ENCODE measurements at places on chromosomes 4 and X.

DNA sequence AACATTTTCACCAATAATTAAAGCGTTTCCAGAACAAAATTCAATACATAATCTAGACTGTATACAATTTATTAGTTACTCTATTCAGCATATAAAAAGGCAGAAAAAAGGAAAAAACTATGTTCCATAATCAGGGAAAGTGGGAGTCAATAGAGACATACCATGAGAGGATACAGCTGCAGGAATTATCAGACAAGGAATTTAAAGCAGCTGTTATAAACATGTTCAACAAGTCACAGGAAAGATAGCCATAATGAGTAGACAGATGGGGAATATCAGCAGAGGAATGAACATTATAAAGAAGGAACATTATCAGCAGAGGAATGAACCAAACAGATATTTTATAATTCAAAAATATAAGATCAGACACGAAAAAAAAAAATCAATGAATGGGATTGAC, 500.6 kb upstream of the RPS6KA3 start:
- no peak for DNase-seq

GRCh38 chr4:69753686-69754085, 6.7 kb downstream of the SULT1B1 start:
- DNase-seq = no peak

- no peak for DNase-seq
Measured at GRCh38 chr4:69861756-69862155, 1.8 kb upstream of the SULT1E1 start.

DNA sequence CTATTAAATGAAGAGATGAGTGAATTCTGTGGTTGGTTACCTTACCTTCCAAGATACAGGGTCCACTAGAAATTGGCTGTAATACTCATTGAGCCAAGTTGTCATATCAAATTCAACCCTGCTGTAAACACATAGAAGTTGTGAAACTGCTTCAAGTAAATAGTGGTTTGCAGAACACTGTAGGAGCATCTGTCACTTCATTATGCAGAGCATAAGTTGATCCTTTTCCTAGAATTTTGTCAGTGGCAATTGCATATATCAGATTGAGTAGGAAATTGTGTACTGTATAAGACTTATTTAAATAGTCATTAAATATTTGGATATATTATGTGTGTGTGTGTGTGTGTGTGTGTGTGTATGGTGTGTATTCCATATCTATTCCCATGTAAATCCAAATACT, 8.8 kb upstream of the XK start:
- DNase-seq = no peak

GRCh38 chr4:183935355-183936005, 30.4 kb downstream of the STOX2 start:
- DNase-seq = no peak

DNA sequence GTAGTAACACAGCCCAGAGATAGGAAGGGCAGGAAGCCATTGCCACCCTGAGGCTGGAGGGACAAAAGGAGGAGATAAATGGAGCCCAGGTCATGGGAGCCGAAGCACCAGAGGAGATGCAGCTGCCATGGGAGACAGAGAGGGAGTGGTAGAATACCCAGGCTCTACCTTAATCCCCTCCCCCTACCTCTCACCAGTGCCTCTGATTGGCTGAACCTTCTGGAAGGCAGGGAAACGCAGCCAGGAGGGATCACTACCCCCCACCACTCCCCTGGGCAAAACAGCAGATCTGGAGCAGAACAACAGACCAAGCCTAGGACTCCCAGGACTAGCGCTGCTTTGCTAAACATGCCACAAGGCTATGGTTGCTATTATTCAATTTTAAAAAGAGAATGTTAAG, 114.2 kb downstream of the ZNF827 start:
- DNase-seq = no peak

GRCh38 chr4:82698412-82698811, 100.2 kb downstream of the SCD5 start:
- DNase-seq = no peak

DNA sequence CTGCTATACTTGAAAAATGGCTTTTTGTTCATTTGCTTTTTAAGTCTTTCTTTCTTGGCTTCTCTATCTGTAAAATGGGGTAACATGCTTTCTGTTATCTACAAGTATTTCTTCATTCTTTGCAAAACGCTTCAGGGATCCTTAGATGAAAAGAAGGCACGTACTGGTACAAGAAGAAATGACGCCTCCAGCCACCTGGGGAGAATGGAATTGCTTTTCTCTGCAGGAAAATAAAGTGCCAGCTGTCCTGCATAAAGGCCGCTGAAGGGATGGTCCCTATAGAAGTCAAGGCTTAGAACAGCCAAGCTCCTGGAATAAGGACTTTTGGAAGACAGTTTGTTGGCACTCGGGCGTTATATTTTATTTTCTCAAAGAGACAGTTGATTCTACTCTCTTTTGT, 210.8 kb upstream of the RASGEF1B start:
- DNase-seq = no peak

DNA sequence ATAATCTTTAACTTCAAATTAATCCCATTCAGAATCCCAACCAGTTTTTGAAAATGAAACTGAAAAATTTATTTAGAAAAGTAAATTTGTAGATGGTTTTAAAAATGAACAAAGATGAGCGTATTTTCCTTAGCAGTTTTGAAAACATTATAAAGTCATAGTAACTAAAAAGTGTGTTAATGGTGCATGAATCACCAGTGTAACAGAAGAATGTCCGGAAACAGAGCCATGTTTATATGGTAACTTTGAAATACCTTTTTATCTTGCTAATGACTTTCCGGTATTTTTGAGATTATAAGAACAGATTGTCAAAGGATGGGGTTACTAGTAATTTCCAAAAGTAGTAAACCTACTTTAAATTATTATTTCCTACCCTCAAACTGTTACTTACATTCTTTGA, 145.9 kb downstream of the IRS4 start:
- no peak for DNase-seq

DNA sequence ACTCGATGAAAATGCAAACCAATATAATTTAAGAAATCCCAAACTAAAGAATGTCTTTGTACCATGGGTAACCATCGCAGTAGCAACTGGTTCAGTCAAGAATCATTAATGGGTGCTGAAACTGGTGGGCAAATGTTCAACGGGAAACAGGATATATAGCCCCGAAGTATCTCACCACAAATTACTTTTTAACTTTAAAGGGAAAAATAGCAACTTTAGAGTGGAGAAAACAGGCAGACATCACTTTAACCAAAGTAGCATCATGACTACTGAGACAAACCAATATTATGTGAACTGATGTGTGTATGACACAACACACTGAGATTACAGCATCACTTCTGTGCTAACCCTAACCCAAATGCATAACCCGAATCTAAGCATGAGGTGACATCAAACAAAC, 33.8 kb upstream of the SLAIN2 start:
- DNase-seq = no peak

Data from immature natural killer cell (primary cell).